Activated CD4-positive, alpha-beta T cell treated with anti-CD3 and anti-CD28 coated beads, Interleukin-10, Interleukin-2, amounts not matched to agents 100 ng/mL and 50 ng/mL, durations not matched to agents 16 hours and 8 hours (primary cell): ENCODE measurements at places on chromosomes 4 and X.

DNA sequence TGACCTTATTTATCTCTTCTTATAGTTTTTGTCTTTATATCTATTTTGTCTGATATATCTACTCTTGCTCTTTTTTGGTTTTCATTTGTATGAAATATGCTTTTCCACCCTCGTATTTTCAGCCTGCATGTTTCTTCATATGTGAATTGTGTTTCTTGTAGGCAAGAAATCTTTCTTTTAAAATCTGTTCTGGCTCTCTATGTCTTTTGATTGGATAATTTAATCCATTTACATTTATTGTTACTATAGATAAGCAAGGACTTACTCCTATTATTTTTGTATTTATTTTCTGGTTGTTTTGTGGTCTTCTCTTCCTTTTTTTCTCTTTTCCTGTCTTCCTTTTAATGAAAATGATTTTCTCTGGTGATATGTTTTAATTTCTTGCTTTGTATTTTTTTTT is 403.1 kb downstream of the DCAF12L2 start:
- DNase-seq = no peak

GRCh38 chrX:38824176-38824575 is 22.9 kb downstream of the MID1IP1 start:
- DNase-seq = no peak

- peak; percentile 94 for DNase-seq
Measured at GRCh38 chrX:19990556-19991349, at the start of gene BCLAF3. BCLAF3 (minus strand) TSS chrX:19991061; CDS start chrX:19970264, 20,797 bp downstream.

GRCh38 chr4:19492606-19493005 is 759.1 kb upstream of the SLIT2 start:
- no peak for DNase-seq
